ENCODE measurements at places on chromosomes 5 and 9. TPM values are rescaled to one million over a fixed set of nuclear protein-coding genes. Genes with fewer than 3 reads are reported as not detected.

DNA sequence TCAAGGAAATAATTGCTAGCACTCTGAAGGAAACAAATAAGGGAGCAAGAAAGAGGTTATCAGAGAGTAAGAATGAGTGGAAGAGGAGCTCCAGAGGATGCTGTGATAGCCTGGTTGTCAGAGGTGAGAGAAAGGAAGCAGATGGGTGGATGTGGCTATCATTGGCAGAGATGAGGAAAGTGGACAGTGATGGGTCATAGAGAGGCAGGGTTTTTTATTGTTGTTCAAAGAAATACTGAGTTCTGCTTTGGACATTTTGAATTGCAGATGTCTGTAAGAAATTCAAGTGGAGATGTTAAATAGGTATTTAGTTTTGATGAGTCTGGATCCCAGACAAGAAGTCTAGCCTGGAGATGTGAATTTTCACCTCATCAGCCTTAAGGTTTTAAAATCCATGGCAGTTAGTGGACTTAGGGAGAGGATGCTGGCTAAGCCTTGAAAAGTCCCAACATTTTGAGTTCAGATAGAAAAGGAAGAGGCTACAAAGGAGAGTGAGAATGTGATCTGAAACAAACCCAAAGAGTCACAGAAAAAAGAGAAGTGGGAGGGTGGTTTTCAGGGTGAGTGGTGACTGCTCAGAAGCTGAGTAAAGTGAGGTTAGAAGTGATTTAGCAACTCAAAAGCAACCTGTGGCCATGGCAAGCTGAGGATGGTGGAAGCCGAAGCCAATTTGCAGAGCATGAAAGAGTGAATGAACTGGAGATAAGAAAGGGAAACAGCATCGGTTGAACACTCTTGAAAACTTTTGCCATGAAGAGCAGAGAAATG lies 50.4 kb downstream of the PPIC start:
- DNase-seq = no peak

- DNase-seq = no peak
Observed at GRCh38 chr5:159146839-159147238, 47.1 kb upstream of the EBF1 start.

DNA sequence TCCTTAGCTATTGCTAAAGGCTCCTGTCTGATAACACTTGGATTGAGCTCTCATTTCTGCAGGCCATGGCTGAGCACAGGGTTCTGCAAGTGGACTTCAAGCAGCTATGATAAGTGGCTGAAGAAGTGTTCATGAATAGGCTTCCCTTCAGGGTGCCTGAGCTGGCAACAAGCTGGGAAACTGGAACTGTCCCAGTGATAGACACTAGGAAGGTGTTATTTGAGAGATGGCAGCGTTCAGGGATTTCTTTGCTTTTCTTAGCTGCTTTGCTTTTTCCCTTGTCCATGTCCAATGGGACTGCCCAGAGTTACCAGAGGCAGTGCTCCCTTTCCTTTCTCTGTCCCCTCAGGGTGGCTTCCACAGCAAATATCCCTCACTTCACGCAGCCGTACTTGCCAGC lies 75.8 kb downstream of the INIP start:
- no peak for DNase-seq

DNA sequence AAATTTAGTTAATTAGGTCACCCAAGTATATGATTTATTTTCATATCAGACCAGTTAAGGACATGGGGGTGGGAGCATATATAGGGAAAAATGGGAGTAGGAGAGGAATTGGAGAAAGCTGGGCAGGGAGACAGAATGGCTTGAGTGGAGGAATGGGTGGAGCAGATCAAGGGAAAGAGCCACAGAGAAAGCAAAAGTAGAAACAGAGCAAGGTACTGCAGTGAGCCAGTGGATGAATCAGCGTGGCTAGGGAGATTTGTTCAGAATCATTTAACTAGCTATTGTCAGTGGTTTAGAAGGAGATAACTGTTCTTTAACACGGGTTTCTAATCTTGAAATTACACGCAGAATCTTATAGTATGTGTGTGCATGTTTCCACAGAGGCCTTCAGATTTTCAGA lies 37.4 kb downstream of the SNX24 start:
- no peak for DNase-seq

DNA sequence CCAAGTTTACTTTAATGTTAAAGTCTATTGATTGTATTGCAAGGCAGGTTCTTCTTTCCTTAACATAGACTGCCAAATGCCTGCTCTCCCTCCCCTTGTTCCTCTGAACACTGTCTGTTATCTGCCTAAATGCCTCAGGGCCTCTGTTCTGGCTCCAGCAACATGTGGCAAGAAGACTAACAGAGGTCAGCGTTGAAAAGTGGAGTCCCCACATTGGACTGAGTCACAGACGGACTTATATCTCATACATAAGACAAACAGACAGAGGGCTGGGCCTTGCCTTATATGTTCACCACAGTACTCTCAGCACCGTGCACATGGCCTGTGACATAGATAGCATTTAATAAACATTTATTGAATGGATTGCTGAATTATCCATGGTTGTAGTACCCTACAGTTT lies 91.4 kb downstream of the TSSK1B start:
- DNase-seq = no peak

DNA sequence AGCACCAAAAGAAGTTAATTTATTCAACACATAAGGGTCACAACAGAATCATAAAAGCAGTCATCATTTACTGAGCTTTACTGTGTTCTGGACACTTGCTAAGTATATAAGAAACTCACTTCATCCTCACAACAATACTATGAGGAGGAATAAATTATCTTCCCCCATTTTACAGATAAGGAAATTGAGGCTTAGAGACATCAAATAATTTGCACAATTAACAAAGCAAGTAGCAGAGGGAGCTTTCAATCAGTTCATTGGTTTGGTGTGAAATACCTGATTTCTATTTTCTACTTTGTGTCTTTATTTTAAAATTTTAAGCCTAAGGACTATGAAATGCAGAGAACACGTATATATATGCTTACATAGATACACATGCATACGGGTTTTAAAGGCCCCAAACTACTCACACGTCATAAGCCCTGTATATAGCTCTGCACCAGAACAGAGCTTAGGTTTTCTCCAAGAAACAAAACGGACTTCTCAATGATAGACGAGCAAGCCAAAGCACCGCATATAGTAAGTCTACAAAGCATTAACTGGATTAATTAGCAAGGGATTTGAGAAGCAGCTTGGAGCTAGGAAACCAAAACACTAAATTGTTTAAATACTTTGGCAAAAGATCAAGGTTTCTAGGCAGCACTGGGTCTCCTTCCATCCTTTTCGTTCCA lies 95.6 kb downstream of the DENND1A start:
- no peak for DNase-seq

GRCh38 chr9:106874031-106874430 lies 11.1 kb downstream of the ZNF462 start:
- DNase-seq = no peak

DNA sequence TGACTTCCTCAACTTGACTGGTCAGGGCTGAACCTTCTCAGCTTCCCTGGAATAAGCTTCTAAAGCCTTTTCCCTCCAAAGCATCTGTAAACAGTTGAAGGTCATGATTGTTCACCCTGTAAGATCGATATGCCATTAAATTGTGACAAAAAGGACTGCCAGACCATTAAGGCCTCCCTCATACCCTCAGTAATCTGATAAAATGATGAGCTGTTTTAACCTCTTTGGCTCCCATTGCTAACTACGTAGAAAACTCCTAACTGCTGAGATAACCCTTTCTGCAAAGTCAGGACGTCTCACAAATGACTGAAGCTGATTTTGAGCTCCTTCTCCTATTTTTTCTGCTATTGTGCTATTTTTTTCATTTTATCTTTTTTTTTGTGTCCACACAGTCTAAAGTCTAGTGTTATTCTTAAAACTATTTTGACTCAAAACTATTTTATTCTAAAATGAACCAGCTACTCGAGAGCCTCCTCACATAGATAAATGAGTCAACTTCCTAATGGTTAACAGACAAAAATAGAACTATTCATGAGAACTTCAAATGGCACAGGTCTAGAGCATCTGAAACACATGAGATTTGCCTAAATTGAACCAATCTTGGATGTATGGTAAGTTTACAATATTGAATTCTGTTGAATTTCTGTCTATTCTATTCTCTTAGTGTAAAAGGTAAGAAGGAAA lies 395.6 kb upstream of the TLE4 start:
- DNase-seq = no peak

- DNase-seq = no peak
Observed at GRCh38 chr9:95796029-95796428, 79.5 kb upstream of the ERCC6L2 start.

The SLC12A2 gene
- polyA plus RNA-seq = 11.0 TPM

The SHC3 gene
- polyA plus RNA-seq = 0.04 TPM

The SEMA4D gene
- polyA plus RNA-seq = 13.4 TPM

The TMEM252 gene
- polyA plus RNA-seq = not detected

The SCGB3A1 gene
- polyA plus RNA-seq = not detected

The ADRB2 gene
- polyA plus RNA-seq = 3.2 TPM

The PCDHA4 gene
- not detected for polyA plus RNA-seq

The SV2C gene
- not detected for polyA plus RNA-seq

The HMCN2 gene
- polyA plus RNA-seq = not detected
